ENCODE measurements at places on chromosomes 12 and 14.

DNA sequence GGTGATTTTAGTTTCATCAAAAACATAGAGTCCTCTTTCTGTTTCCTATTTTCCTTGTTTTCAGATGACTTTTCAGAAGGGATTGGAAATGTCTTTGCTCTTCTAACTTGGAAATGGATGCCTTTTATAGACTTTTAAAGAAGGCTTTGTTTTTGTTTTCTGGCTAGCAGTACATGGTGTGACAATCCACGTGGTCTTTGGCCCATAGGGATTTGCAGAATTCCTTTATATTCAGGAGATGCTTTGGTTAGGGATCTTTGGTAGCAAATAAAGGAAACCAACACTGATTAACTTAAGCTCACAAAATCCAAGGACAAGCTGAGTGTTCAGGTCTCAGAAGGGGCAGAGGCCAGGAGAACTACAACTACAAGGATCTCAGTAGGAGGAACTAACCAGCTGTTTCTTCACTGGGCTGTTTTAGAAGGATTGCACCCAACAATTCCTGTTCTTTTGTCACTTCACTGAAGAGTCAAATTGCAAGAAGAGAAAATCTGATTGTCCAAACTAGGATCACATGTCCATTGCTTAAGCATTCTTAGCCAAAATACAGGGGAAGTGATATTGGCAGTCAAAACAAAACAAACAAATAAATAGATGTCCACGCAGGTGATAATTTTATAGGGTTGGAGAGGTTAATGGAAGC lies 58.6 kb upstream of the MANSC4 start:
- DNase-seq = no peak

GRCh38 chr12:49279706-49280159 lies 14.9 kb downstream of the TUBA1C start:
- peak; percentile 71 for DNase-seq

DNA sequence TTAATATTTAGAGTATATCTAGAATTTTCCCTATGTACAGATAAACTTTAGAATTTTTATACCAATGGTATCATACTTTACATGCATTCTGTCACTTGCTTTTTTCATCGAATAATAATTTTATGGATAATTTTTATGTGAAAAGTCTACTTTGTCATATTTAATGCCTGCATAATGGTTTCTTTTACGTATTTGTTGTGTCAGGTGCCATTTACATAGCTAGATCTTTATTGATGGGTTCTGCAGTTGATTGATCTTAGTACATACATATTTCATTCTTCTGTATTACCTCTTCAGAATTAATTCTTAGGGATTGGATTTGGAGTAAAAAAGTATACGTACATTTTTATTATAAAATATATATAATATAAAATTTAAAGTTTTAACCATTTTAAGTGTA lies 77.7 kb upstream of the NEDD1 start:
- DNase-seq = no peak

DNA sequence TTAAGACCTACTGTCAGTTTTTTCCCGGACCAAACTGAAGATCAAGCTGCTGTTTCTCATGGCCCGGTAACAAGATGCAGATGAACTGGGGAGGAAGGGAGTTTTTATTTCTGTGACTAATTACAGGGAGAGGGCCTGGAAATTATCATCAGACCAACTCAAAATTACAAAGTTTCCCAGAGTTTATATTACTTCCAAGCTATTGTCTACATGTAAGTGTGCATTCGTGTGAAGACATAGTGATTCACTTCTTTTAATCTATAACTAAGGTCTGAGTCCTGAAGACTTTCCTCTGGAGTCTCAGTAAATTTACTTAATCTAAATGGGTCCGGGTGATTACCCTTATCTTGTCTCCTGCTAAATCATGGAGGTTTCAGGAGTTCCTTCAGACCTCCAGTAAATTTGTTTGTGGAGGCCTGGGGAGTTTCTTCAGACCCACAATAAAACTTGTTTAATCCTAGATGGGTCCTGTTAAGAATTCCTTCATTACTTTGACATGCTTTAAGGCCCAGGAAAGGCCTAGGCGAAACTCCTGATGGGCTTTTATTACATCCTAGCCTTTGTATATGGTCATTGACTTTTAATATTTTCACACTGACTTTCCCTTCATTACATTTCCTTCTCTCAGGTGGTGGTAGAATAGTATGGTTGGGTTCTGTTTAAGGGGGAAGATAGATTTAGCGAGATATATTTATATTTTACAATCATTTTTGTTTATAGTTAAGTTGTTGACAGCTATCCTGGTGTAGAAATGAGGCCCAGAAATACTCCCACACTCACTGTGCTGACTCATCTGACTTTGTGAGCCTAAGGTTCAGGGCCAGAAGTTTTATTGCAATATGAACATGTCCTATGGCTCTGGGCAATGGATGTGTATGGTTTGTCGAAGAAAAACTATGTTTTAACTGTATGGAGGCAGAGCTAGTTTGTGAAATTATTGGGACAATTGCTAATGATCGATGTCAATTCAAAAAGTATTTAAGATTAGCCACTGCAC lies 627.0 kb upstream of the FBXO33 start:
- DNase-seq = peak; percentile 6

GRCh38 chr12:13101821-13102375 lies 1.6 kb downstream of the GSG1 start:
- DNase-seq = no peak

DNA sequence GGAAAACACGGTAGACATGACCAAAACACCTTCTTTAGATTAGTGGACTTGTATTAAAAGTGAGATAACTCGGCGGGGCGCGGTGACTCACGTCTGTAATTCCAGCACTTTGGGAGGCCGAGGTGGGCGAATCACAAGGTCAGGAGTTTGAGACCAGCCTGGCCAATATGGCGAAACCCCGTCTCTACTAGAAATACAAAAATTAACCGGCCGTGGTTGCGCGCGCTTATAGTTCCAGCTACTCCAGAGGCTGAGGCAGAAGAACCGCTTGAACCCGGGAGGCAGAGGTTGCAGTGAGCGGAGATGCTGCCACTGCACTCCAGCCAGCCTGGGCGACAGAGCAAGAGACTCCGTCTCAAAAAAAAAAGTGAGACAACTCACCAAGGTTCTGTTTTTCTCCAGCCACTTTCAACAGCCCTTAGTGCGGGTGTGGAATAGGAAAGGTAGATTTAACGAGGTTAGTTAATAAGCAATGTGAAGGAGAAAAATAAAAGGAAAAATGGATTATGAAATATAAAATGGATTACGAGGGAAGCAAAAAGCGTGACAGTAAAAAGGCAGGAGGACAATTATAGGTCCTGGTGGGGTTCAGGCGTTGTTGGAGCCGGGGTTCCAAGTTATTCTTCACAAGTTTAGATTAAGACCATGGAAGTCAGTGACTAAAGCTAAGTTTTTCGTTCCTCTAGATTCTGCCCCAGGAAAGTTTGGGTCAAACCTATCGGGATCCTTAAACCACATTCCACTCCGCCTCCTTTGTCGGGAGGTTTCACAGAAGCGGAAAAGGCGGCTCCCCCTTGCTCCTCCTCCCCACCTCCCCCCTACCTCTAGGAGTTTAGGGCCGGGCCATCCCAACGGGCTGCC lies 534 bp downstream of the PPP2R3C start:
- peak; percentile 57 for DNase-seq

DNA sequence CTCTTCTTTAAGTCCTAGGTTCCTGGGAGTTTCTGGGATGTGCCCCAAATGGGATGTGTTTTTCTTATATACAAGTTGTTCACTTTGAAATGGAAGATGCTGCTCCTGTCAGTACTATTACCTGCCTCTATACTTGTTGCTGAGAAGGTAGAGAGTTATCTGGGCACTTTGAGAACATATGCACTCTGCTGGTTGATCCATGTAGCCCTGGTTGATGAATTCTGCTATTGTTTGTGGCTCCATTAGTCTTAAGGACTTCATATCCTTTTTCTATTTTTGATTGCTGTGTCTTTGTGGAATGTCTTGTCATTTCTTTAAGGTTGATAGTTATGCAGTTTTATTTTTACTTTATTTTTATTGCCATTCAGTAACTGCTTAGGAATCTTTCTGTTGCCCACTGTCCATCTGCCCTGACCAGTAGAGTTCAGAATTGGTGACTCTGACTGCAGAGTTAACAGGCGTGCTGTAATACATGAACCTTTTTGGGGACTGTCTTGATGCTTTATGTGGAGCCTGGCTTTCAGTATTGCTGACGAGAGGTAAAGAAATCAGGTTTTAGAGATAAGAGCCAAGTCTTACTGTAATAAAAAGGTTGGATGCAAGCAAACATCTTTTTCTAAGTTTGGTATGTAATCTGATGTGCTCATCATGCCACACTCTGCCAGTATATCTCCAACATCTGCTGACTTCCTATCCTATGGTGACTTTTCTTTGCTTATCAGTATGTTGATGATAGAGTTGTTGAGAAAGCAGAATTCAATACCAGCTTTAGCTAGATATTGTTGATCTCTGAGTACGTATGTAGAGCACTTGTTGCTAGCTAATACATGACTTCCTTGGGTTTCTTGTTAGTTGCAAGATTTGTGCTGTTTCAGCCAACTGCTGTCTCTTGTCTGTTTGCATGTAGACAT lies 1.6 kb downstream of the GMPR2 start:
- no peak for DNase-seq

DNA sequence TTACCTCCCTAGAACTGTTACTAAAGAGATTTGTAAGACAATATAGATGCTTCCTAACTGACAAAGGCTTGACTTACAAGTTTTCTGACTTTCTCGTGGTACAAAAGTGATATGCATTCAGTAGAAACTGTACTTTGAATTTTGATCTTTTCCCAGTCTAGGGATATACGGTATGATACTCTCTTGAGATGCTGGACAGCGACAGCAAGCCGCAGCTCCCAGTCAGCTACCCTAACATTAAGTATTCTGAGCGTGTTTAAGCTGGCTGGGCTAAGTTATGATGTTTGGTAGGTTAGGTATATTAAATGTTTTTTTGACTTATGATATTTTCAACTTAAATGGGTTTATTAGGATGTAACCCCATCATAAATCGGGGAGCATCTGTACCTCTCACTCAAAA lies 55.2 kb upstream of the CDKL1 start:
- no peak for DNase-seq

- DNase-seq = no peak
Measured at GRCh38 chr12:131640525-131640924, 70.4 kb upstream of the SFSWAP start.

GRCh38 chr12:94832780-94833681 lies 170.5 kb downstream of the NDUFA12 start:
- DNase-seq = peak; percentile 93

DNA sequence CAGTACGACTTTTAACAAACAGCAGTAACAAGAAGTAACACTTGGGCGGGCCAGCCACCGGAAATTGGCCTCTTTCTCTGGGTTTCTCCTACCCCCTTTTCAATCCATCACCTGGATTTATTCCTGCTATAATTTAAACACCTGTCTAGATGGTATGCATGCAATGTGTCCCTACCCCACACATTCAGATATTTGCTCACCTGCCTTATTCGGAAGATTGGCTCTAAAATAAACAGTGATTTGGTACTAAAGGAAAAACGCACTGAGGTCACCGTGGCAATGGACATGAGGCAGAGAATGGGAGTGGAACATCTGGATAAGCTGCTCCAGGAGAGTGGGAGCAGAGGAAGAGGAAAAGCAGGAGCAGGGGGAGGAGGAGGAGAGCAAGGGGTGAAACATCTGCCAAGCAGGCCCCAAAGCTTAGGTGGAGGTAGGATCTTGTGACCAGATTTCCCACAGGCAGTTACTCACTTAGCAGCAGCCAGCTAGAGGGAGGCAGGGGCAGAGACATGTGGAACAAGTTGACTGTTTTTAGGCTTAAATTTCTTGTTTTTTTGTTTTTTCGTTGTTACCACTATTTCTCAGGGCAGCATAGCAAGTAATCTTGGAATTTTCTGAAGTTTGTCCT lies 150.9 kb downstream of the TTLL5 start:
- no peak for DNase-seq

DNA sequence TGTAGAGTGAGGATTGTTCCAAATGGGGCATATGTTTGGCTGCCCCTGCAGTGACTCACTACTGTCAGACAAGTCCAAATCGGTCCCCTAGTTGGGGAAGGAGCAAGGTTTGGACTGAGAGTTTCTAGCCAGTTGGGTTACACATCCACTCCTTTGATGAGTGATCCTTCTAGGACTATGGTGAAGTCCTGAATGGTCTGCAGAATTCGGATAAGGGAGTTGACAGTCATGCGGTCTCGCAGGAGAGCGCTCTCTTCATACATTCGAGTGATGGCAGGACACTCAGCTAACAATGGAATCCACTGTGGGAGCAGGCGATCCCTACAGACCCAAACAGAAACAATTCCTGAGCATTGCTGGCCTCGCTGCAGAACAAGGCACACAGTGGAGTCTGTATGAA lies 61.5 kb upstream of the SINHCAF start:
- DNase-seq = peak; percentile 32

GRCh38 chr14:37254411-37254947 lies 56.7 kb downstream of the MIPOL1 start:
- DNase-seq = no peak

Data from ELF-1 (cell line).